ENCODE measurements at places on chromosomes 2 and 18.

- no peak for DNase-seq
Observed at GRCh38 chr2:160956243-160956802, 203.9 kb upstream of the TANK start.

DNA sequence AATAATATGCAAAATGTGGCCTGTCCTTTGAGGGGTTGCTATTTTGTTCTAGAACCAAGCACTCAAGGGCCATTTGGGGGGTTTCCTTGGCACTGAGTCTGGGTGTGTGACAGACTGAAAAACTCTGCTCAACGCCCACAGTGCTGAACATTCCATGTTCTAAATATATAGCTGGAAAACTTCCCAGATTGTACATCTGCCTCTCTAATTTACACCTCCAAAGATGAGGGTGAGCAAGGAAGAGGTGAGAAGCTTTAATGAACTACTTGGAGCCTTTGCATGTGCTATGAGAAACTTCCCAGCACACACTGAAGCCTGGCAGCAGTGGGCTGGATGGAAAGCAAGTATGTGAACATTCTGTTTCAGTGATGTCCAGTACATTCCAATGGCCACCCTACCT is 296.7 kb upstream of the KCNH7 start:
- DNase-seq = no peak

- DNase-seq = no peak
Observed at GRCh38 chr2:172230332-172230888, 127.7 kb upstream of the DLX2 start.

GRCh38 chr2:10080536-10081304 is 509 bp upstream of the CYS1 start:
- no peak for DNase-seq

GRCh38 chr2:234249873-234250272 is 199.4 kb downstream of the SPP2 start:
- DNase-seq = peak; percentile 34
